HFFc6 (cell line): ENCODE measurements at places on chromosomes 1 and 21.

- DNase-seq = no peak
Observed at GRCh38 chr1:112981426-112981825, 25.4 kb upstream of the SLC16A1 start.

- no peak for DNase-seq
Observed at GRCh38 chr1:41312991-41313645, 48.1 kb upstream of the FOXO6 start.

DNA sequence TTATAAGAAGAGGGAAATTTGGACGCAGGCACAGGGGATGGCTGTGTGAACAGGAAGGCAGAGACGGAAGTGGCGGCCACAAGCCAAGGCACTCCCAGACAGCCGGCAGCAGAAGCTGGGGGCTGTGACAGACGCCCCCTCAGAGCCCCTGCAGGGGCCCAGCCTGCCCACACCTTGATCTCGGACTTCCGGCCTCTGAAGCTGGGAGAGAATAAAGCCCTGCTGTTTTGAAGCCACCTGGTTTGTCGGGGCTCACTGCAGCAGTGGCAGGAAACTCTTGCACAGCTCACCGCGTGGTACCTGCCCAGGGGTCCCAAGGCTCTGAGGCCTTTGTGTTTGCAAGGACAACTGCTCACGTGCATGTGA is 13.7 kb downstream of the MEGF6 start:
- no peak for DNase-seq

DNA sequence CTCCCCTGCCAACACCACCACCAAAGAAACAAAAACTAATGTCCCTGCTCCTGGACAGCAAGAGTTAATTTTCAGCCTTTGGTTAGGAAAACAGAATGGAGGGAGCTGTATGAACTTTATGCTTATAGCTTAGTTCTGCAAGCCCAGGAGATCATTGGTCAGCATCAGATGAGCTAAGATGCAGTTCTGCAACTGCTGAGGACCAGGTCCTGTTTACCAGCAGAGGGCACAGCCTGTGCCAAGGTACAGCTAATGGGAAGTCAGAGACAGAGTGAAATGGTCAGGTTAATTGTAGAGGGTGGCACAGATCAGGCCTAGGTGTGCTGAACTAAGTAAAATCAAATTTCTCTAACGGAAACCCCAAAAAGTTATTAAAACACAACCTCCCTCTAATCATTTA is 161.3 kb downstream of the ROR1 start:
- no peak for DNase-seq

DNA sequence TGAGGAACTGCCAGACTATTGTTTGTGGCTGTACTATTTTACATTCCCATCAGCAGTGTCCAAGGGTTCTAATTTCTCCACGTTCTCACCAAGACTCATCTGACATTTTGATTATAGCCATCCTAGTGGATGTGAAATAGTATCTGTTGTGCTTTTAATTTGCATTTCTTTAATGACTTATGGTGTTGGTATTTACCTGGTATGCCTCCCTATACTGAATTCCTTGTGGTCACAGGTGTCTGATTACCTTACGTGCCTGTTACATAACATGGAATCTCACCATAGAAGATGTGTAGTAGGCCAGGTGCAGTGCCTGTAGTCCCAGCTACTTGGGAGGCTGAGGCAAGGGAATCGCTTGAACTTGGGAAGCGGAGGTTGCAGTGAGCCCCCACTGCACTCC is 13.5 kb downstream of the ZYG11A start:
- no peak for DNase-seq

- peak; percentile 25 for DNase-seq
Observed at GRCh38 chr1:15937706-15938168, 38.2 kb downstream of the ZBTB17 start.

DNA sequence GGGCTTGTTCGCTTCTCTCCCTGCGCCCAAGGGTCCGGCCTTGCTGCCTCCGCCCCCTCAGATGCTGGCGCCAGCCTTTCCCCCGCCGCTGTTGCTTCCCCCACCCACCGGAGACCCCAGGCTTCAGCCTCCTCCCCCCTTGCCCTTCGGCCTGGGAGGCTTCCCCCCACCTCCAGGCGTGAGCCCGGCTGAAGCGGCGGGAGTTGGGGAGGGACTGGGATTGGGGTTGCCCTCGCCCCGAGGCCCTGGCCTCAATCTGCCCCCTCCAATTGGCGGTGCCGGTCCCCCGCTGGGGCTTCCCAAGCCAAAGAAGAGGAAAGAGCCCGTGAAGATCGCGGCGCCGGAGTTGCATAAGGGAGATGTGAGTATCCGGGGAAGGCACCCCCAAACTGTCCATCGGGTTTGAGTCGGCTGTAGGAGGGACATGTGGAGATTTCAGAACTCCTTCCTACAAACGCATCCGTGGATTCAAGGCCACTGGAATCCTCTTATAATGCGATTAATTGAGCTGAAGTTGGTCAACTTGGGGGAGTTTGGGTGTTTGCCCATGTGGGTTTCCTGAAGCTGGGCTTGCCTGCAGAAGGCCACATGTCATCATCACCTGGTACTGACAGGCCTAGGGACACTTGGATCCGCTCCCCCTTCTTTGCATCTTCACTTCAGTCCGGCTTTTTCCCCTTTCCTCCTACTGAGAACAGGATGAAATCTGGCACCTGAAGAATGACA is 707 bp downstream of the PRCC start:
- DNase-seq = no peak

GRCh38 chr1:154624746-154625643 is 17.0 kb upstream of the ADAR start:
- DNase-seq = peak; percentile 89

DNA sequence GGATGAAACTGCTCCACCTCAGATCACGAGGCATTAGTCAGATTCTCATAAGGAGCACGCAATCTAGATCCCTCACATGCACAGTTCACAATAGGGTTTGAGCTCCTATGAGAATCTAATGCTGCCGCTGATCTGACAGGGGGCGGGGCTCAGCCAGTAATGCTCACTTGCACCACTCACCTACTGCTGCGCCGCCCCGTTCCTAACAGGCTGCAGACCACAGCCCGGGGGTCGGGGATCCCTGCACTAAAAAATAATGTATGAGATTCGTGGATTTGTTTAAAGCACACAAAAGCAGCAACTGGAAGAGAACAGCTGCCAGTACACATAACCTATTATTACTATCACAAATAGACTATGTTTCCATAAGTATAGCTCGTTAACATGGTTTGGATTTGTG is 72.9 kb downstream of the HLCS start:
- DNase-seq = no peak

DNA sequence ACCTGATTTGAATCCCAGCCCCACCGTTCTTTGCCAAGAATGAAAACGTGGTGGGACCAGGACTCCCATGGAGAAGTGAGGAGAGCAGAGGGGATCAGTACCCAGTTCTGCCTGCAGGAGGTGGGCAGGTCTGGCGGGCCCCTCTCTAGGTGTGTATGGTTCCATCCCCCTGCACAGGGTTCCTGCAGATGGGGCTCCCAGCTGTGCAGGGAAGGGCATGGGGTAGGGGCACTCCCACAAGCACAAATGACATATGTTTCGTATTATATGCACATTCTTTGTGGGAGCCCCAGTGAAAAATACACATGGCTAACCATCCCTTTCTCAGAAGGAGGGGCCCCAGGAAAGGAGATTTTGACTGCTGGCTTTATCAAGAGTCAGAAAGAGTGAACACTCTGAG is 144.6 kb downstream of the PLPP3 start:
- no peak for DNase-seq

- no peak for DNase-seq
Observed at GRCh38 chr1:191857600-191857999, 300.7 kb upstream of the RGS18 start.

- DNase-seq = peak; percentile 55
Observed at GRCh38 chr1:67683766-67684525, 1.1 kb upstream of the GADD45A start.

DNA sequence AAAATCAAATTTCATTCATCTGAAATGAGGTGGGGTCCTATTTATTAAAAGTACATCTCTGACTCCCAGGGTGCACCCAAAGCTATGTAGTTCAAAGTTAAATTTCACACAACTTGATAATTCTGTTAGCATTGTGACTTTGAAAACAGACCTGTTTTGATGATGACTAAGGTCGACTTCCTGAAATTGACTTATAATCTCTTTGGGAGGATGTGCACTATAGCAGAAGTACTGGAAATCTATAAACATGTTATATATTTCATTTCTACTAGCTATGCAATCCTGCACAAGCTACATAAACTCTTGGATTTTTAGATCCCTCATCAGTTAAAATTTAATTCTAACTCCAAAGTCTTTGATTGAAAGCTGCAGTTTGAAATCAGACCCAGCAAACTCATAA is 507.6 kb downstream of the NEGR1 start:
- no peak for DNase-seq

DNA sequence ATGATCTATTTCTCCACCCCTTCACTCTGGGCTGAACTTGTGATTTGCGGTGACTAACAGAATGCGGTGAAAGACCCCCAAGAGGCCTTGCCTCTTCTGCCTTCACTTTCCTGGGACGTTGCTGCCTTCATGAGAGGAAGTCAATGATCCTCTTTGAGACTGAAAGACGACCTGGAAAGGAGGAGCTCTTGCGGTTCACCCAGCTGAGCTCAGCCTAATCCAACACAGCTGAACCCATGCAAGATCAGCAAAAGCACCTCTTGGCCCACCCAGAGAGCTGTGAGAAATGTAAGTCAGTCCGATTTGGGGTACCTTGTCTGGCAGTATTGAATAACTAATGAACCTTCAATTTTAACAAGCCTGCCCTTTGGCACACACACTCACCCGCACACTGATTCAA is 767.4 kb upstream of the TPTE start:
- no peak for DNase-seq

DNA sequence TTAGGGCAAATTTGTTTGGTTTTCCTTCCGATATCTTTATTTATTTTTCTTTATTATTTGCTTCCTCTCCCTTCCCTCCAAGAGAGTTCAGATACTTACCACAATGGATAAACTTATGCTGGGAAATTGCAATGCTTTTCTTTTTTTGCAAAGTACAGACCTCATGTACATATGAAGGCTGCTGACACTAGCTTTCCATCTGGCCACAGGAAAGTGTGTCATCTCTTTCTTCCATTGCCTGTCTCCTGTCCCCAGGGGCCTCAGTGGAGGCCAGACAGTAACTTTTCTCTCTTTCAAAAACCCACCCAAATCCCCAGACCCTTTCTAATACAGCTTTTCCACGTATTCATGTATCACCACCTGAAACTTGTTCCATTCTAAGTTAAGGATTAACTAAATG is 73.9 kb downstream of the ST6GALNAC3 start:
- no peak for DNase-seq

DNA sequence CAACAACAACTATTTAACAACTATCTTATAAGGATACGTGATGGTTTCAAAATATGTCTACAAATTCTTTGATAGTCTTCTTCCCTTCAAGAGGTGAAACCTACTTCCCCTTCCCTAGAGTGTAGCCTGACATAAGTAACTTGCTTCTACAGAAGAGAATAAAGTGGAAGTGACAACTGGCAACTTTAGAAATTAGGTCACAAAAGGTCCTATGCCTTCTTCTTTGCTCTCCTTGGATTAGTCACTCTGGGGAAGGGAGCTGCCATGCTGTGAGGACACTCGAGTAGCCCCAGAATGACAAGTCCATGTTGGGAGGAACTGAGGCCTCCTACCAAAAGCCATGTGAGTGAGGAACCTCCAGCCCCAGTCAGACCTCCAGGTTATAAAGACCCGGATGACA is 19.2 kb downstream of the EFCAB14 start:
- DNase-seq = no peak

- no peak for DNase-seq
Observed at GRCh38 chr1:15637826-15638225, 20.6 kb downstream of the DDI2 start.

DNA sequence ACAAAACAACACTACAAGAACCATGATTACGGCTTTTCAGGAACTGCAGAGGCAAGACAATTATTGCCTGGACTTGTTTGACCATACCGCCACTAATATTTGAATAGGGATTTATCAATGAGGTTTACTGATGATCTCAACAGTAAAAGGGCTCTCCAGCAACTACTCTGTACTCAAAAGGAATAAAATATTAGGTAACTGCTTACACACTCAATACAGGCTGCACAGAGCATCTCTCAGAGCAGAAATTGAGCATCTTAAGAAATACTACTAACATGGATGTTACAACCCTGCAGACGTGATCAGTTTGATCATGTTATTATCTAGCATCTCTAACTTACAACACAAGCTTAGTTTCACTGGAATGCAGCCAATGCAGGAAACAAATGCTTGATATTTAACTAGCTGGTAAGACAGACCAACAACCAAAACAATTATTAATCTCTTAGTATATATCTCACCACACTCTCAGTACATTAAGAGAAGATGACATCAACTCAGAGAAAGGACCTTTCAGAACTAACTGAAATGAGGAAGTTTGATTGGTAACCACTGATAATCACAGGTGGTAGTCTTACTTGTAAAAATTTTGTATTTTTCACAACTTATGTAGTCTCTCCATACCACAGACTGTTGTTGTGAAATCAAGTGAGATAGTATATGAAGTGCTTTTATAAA is 52.2 kb downstream of the PUM1 start:
- no peak for DNase-seq

- no peak for DNase-seq
Observed at GRCh38 chr1:11927866-11928592, 1.8 kb upstream of the KIAA2013 start.
